MM.1S (cell line): ENCODE measurements at places on chromosomes 12 and 14.
A peak's percentile ranks its signal among the peaks of the same experiment; 100 is the strongest.

DNA sequence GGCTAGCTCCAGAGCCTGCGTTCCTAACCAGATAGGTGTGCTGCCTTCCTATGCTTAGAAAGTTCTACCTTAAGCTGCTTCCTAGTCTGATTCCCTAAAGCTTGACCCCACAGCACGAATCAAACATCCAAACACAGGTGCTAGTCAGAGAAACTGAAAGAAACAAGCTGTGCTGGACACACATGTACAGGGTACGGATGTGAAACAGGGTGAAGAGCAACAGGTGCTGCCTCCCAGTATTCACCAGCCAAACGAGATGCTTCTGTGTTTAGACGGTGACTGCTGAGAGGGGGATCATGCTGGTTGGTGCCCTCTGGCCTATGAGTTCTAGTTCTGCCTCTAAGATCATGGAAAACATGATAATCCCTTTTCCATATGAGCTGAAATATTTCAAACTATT is 105.3 kb downstream of the GRIP1 start:
- DNase-seq: peak; percentile 89

GRCh38 chr14:29721586-29721985 is 206.1 kb downstream of the PRKD1 start:
- no peak for DNase-seq

DNA sequence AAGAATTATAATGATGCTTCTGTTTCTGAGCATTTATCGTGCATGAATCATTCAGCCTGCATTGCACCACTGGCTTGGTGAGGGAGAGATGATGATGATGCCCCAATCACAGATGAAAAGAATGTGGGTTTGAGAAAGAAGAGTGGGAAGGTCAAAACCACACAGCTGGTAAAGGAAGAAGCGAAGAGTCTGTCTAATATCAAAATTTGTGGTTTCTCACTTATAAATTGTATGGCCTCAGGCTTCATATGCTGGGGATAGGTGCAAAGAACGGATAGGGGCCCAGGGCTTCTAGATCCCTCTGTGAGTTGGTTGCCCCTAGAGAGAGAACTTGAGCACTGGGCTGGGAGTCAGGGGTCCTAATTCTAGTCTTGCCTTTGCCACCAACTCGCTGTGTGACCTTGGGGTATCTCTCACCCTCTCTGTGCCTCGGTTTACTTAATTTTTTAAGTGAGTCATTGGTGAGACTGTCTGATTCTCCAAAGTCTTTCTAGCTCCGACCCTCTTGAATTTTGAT is 2.2 kb downstream of the OASL start:
- DNase-seq: no peak

- no peak for DNase-seq
Observed at GRCh38 chr14:52922059-52922458, 28.8 kb downstream of the FERMT2 start.

DNA sequence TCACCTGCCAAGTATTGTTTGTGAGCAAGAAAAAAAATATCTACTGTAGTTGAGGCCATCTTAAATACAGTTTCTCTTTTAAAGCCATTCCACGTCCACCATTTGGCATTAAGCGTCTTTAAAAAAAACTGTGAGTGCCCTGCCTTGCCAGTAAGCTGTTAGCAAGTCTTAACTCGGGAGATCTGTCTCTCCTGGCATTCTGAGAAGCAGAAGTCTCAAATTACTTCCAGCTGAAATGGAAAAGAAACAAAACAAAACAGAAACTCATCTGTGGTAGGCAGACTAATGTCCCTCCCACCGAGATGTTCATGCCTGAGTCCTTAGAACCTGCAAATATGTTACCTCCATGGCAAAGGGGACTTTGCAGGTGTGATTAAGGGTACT is 126.2 kb downstream of the CRADD start:
- peak; percentile 37 for DNase-seq

- no peak for DNase-seq
Observed at GRCh38 chr14:81276073-81277069, 55.6 kb upstream of the GTF2A1 start.

- DNase-seq: no peak
Observed at GRCh38 chr12:52023976-52024688, 17.4 kb downstream of the TAMALIN start.

GRCh38 chr14:58690801-58691516 is 53.2 kb downstream of the DACT1 start:
- no peak for DNase-seq

DNA sequence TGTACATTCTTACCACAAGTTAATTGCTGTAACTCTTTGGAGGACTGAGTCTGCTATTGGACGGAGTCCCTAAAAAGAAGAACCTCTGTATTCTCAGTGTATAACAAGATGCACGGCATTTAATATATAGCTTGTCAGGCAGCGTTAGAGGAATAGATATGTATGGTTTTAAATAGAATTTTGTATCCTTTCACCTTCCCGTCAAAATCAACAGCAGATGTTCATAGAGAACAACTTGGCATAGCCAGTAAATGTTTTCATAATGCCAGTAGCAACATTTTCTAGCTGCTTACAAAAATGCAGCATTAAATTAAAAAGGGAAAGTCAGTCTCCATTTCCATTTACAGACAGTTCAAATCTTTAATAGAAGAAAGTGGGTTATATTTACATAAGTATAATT is 6.8 kb downstream of the SCYL2 start:
- DNase-seq: no peak
